Omental fat pad (tissue), 4 donors: ENCODE measurements at places on chromosomes 1 and 21.

- no peak for DNase-seq
Measured at GRCh38 chr1:159917533-159918351, 7.6 kb downstream of the TAGLN2 start.

- no peak for DNase-seq
Measured at GRCh38 chr1:64182207-64182606, 21.2 kb upstream of the UBE2U start.

DNA sequence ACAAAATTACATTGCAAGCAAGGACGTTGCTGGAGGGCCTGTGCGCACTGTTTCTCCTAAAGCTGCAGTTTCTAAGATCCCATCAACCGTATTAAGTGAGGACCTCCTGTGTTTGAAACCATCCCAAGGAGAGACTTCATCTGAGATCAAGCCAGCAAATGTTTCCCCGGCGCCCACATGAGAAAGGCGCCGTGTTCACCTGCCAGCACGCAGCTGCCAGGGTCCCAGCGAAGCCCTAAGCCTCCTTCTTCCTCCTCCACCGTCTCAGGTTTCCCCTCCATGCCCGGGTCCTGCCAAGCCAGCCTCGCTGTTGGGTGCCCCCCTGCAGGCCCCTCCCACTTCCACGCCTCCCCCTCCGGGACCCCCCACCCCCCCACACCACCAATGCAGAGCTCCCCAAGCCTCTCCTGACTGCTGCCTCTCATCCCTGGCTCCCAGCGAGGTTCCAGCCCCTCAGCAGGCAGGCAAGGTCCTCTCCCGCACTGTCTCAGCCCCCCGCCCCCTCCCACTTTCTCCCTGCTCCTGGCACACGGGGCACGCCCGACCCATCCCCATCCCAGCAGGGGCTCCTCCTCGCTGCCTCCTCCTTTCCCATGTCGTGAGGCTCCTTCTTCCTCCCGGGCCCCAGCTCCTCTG lies 8.6 kb upstream of the TFF1 start:
- no peak for DNase-seq

DNA sequence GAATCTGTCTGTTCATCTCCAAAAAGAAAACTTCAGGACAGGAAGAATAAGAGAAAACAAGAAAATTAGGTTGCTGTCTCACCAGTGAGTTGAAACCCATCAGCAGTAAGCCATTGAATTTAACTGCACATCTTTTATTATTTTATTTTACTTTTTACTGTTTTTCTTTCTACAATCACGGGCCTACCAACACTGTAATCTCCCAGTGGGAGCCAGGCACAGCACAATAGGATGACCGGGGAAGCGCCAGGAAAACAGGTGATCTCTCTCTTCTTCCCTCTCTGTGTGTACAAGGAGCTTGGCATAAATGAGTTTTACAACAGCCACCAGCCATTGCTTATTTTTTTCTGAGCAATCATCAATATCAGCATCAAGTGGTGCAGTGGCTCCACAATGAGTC lies 113.1 kb upstream of the ESRRG start:
- no peak for DNase-seq

GRCh38 chr21:43654806-43655489 lies 4.3 kb downstream of the HSF2BP start:
- DNase-seq: no peak

- no peak for DNase-seq
Measured at GRCh38 chr1:1419813-1420653, 1.0 kb downstream of the ANKRD65 start.

GRCh38 chr1:228108742-228109072 lies 392 bp downstream of the MRPL55 start:
- no peak for DNase-seq
